ENCODE measurements at places on chromosomes 4 and X.

DNA sequence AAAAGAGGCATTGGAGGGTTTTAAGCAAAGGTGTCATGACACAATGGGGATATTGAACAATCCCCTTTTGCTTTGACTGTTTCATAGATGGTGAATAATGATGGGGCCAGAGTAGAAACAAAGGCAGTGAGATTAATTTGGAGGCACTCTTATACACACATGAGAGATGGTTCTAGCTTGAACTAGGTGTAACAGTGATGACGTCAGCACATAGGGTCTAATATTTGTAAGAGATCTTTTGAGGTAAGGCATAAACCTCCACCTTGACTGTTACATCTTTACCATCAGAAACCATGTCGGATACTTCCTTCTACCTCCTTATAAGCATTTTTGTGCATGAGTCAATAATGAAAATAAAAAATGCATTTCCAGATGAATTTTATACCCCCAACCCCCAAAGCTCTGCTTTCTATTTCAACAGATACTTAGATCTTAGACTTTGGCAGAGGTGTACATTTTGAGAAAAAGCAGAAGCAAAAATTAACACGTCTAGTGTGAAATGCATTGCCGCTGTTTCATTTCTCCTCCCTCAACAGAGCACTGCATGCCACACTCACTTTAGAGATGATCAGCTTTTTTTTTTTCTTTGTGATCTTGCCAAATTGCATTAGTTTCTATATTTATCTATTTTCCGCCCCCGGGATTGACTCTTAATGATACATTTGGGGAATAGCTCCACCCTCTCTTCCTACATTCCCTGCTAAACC is 87.2 kb downstream of the HS3ST1 start:
- DNase-seq = no peak

GRCh38 chr4:126777649-126778048 is 855.1 kb upstream of the INTU start:
- DNase-seq = no peak

GRCh38 chr4:87052615-87053014 is 117.8 kb downstream of the AFF1 start:
- DNase-seq = no peak

GRCh38 chrX:27132862-27133261 is 330.3 kb downstream of the PPP4R3C start:
- no peak for DNase-seq

DNA sequence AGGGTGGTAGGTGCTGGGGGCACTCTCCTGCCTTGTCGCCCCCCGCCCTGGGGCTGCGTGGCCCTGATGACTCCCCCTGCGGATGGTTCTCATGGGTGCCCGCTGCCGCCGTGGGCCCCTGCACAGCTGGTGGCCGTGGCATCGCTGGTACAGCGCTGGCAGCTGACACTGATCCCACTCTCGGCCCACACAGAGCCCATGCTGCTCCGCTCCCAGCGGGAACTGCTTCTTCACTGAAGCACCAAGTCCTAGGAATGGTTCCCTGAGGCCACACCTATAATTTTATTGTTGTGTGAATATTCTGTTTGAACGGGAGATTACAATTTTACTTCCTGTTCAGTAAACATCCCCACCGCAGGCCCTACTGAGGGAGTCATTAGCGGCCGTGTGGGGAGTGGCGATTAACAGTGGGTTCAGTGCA is 138.6 kb upstream of the NKX1-1 start:
- no peak for DNase-seq

GRCh38 chrX:136193771-136194170 is 46.4 kb downstream of the FHL1 start:
- DNase-seq = no peak

DNA sequence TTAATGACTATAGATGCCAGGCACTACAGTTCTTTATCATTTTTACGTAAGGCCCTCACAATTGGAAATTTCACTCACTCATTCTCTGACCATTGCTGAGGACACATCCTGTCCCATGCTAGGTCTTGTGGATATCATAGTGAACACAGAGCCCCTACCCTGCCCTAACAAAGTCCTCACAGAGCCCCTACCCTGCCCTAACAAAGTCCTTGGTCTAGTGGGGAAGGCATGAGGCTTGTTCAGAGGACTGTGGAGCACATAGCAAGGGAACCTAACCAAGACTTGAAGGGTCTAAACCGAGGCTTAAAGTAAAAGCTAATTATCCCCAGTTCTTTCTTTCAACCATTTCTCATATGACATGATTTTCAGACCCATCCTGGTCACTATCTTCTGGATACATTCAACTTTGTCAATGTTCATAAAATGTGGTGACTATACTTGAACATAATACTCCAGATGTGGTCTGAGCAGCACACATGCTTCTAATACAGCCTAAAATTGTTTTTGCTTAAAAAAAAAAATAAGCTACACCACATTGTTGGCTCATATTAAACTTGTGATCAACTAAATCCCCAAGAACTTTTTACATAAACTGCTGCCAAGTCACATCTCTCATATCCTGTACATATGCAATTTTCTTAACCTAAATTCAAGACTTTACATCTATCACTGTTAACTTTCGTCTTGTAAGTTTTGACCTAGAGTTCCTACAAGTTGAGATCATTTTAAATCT is 77.0 kb downstream of the GPC3 start:
- DNase-seq = no peak

DNA sequence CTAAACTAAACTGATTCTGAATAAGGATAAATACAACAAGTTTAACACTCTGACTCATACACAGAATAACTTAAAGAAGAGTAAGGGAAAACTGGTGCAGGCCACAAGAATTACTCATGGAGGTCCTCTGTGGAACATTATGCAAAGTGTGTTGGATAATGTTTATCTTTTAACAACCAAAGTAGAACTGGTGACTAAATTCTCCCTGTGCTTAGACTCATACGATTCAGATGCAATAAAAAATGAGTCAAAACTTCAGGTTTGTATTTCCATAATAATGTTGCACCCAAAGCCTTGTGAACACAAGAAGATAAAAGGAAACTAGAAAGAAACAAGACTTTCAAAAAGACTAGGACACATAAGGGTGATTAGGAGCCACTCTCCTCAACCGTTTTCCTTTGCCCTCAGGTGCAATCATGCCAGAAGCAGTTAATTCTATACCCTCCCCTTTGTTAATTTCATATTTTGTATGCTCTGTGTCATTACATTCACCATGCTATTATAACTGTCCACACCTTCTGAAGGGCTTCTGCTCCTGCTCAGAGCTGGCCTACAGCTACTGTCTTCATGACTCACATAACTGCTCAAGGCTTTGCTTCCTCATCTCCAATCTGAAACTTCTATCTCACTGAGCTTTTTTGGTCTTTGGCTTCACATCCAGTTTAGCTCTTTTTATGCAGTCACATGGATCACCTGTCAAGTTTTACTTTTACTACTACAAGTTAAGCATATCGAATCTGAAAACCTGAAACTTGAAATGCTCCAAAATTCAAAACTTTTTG is 60.2 kb downstream of the KCNIP4 start:
- DNase-seq = no peak

DNA sequence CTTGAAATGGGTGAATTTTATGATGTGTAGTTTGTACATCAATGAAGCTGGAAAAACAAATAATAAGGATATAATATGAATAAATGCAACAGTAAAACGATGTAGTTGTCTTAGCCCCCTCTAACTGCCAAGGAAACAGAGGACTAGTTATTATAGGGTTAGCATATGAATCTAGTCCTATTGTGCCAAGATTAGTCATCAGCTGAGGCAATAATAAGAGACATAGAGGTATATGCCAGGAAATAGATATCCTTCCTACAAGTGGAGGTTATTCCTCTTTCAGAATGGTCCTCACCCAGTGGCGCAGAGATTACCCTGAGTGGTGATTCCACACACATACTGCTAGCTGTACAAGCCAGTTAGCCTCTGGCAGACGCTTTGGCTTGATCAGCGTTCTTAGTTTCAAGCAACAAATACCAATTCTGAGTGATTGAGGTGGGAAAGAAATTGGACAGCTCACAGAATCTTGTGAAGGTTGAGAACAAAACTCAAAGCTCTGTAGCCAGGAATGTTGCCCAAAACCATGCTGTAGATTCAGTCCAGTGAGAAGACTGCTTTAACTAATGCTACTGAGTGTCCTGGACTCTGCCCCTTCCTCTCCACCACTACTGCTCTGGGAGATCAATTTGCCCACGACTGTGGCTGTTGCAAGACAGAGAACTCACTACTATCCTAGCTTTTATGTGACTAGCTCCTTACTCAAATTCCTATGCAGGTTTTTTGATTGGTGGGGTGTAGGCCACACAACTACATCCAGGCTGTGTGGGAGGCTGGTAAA is 27.0 kb upstream of the ZNF280C start:
- no peak for DNase-seq

Data from activated naive CD4-positive, alpha-beta T cell treated with anti-CD3 and anti-CD28 coated beads, Interleukin-2, amount 50 U/mL, for 72 hours (primary cell).